Purkinje cell (primary cell): ENCODE measurements at places on chromosomes 5 and 9. TPM values are rescaled to one million over a fixed set of nuclear protein-coding genes. Genes with fewer than 3 reads are reported as not detected.

Gene EQTN
- polyA plus RNA-seq = 10.0 and 15.1 TPM in 2 replicates

Gene SHLD3
- polyA plus RNA-seq = 0.13 and 3.7 TPM in 2 replicates

Gene DAB2IP
- 0.07 and 0.22 TPM in 2 replicates for polyA plus RNA-seq

Gene AGXT2
- polyA plus RNA-seq = not detected in 2 replicates
